ENCODE measurements at places on chromosomes 6 and 20.

GRCh38 chr6:43481591-43482236, 4.3 kb downstream of the TJAP1 start:
- no peak for DNase-seq

DNA sequence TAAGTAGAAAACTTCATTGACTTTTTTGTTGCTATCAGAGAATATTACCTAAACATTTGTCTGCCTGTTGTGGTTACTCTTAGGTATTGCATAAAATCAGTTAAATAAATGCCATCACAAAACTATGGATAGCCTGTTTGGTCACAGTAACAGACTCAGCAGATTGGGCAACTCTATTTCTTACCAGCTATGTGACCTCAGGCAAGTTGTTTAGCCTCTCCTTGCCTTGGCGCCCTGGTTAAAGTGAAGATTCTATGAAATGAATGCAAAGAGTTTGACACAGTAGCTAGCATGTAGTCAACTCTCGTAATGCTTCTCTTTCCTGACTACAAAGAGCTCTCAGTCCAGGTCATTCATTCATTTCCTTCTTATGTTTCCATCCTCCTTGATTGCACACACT, 82.5 kb upstream of the ID4 start:
- no peak for DNase-seq

- no peak for DNase-seq
Observed at GRCh38 chr6:95784869-95785268, 207.5 kb downstream of the MANEA start.

DNA sequence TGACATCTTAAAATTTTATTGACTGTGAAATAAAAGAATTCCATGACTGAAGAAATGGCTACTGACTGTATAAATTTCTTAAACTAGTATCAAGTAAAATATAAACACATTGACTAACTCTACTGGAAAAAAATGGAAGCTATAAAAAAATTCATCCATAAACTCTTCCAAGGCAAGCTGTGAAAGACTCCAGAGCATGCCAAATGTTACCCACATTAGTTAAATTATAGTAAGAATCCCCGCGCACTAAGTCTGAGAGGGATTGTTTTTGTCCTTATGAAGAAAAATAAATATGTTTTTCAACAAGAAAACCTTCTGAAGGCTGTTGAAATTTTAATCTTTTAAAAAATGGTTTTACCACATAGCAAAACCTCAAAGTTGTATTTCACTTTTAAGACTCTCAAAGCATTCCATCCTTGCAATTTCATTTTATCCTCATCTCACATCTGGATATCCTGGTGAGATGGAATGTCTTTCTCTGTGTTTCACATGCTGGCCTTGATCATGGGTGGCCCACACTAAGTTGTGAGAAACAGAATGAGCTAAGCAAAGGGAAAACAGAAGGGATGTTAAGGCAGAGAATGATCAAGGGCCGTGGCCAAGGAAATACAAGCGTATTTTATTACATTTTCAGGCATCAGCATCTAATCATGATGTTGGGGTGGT, 732.5 kb downstream of the KIF16B start:
- DNase-seq = no peak

All from T-helper 1 cell (primary cell).